ENCODE measurements at places on chromosomes 11 and 22.

- no peak for DNase-seq
Observed at GRCh38 chr11:8203414-8203715, 34.5 kb upstream of the RIC3 start.

- no peak for DNase-seq
Observed at GRCh38 chr22:38267086-38267485, 5.7 kb downstream of the TMEM184B start.

DNA sequence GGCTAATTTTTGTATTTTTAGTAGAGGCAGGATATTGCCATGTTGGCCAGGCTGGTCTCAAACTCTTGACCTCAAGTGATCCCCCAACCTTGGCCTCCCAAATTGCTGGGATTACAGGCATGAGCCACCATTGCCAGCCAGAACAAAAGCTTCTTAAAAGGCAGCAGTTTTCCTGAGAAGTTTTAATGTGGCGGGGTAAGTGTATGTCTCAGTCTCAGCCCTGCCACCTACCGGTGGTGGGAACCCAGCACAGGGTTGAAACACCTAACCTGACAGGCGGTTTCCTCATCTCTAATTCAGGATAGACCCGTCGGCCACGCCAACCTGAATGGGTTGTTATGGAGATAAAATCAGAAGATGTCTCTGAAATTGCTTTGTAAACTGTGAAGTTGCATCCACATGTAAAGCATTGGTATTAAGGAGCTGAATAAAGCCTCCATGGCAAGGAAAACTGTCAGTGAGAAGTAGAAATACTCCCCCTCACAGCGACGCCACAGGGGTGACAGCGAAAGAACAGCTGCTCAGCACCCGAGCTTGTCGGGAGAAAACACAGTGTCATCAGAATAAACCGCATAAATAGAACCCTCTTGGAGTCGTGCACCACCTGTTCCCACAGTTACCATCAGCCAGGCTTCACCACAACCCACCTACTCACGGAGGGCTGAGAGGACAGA, 165.9 kb upstream of the NCAM1 start:
- no peak for DNase-seq

DNA sequence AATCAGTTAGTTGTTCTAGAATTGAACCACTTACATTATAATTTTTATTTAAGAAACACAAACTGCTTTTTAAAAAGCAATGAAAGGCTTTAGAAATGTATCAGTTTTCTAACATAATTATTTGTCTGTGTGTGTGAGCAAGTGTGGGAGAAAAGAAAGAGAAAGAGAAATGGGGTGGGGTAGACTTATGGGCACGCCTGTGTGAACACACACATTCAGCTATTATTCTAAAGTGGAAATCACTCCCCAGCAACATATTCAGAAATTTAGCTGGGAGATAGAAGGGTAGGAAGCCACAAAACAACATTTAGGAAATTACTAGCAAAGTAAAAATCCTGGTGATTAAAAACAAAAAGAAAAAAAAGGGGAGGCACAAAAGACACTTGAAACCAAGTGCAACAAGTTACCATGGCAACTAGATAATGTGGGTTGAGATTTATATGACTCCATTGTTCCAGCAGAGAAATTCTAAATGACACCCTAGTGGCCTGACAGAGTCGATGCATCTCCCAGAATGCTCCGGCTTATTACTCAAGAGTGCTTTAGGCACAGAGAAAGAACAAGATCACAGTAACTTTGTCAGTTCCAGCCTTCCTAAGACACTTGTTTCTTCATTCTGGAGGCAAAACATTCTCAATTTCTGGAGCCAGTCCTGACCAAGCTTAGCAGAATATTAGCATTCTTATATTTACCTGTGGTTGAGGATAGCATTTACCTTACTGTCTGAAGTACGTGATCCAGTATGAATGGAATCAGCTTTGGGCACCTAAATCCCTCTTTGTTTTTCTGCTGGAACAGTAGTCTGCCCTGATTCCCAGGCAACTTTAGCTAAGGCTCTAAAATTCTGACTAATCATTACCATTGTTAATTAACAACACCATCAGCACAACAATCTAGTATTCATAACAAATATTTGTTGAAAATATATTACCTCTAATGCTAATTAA, 444.4 kb downstream of the DLG2 start:
- no peak for DNase-seq
